ENCODE measurements at places on chromosomes 12 and 14. TPM values are rescaled to one million over a fixed set of nuclear protein-coding genes. Genes with fewer than 3 reads are reported as not detected.

DNA sequence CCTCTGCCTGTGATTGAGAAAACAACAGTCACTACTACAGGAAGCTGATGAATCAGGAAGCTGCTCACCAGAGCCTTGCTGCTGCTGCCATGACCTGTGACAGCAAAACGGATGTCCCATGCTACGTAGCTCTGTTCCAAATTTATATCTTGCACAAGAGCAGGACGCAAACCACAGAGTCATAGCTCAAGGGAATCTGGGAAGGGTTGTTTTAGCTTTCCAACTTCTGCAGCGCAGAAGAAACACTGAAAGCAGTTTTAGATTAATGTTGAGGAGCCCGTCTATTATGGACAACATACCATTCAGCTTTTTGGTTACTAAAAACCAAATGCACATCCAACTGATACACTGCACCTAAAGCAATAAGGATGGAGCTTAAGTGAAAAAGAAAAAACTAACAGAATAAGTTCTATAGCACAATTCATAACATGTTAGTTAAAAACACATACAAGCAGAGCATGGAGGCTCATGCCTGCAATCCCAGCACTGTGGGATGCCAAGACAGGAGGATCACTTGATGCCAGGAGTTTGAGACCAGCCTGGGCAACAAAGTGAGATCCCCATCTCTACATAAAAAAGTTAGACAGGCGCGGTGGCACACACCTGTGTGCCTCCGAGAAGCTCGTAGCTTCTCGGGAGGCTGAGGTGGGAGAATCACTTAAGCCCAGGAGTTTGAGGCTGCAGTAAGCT is 1.7 kb upstream of the ANKRD33 start:
- DNase-seq, result peak; percentile 90

- peak; percentile 17 for DNase-seq
Observed at GRCh38 chr14:25050269-25051150, 563 bp upstream of the STXBP6 start.

KRT7 gene
- total RNA-seq, result 2.3 TPM

E2F7 gene
- total RNA-seq, result 0.10 TPM

GRCh38 chr12:53102883-53103807 is at the start of gene SOAT2:
Gene SOAT2, plus strand, starts transcription at chr12:53103486. Its CDS starts 92 bp downstream, at chr12:53103578.
- DNase-seq, result no peak

NGB gene
- total RNA-seq, result not detected

GRCh38 chr14:66247662-66248193 is 238.4 kb upstream of the CCDC196 start:
- DNase-seq, result no peak

DNA sequence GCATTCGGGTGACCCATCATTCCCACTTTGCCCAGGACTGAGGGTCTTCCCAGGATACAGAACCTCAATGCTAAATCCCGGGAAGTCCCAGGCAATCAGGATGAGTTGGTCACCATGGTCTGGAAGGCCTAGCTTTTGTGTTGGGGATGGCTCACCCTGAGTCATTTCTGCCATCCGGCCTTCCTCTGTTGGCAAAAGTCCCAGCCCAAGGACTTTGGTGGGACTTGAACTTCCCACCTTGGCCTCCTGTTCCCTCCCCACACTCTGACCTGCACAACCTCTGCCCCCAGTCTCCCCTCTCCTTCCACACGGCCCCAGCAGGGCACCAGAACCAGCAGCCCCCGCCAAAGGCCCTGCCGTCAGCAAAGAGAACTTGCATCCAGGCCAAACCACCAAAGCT is 24.6 kb upstream of the NCOR2 start:
- no peak for DNase-seq

EIF2S3B gene
- 0.18 TPM for total RNA-seq

DNA sequence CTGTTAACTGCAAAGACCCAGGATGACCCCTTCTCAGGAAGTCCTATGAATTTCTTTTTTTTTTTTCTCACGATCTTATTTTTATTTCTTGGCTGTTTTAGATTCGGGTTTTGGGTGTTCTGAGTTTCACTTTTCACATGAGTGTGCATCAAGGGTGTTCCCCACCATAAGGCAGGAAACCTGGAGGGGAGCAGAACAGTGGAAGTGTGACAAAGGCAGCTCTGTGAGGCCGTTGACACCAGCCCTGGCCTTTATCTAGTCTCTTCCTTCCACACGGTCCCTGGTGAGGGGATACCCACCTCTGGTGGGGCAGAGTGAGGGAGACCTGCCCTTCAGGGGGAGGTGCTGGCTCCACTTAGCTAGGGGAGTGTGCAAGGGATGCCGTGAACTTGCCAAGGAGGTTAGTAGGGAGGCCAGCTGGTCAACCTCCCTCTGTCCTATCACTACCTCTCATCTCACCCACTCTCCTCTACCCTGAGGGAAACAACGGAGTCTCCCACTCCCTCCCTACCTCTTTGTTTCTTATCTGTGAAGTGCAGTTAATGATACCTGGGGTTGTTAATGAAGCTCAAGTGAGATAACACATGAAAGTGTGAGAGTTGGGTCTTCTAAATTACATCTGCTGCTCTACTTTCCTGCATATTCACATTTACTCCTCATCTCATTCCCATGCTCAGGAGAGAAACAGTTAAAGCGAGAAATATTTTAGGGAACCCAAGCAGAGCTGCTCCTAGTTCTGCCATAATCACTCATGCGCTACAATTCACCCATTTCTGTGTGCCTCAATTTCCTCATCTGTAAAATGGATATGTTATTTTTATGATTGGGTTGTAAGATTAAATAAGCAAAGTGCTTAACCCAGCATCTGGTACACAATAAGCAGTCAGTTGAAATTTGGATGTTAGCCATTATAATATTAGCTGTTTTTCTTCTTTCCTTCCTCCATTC is 4.4 kb upstream of the GALNT6 start:
- no peak for DNase-seq

- no peak for DNase-seq
Observed at GRCh38 chr12:75457191-75457590, 23.4 kb upstream of the GLIPR1 start.

DNA sequence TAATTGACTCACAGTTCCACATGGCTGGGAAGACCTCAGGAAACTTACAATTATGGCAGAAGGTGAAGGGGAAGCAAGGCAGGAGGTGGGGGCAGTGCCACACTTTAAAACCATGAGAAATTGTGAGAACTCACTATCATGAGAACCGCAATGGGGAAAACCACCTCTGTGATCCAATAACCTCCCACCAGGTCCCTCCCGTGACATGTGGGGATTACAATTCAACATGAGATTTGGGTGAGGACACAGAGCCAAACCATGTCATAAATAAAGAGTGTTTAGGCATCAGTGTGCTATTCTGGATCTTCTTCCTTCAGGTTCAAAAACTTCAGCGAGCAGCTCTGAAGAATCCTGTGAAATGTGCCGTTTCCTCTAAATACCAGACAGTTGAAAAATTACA is 9.7 kb downstream of the DDX47 start:
- no peak for DNase-seq

DNA sequence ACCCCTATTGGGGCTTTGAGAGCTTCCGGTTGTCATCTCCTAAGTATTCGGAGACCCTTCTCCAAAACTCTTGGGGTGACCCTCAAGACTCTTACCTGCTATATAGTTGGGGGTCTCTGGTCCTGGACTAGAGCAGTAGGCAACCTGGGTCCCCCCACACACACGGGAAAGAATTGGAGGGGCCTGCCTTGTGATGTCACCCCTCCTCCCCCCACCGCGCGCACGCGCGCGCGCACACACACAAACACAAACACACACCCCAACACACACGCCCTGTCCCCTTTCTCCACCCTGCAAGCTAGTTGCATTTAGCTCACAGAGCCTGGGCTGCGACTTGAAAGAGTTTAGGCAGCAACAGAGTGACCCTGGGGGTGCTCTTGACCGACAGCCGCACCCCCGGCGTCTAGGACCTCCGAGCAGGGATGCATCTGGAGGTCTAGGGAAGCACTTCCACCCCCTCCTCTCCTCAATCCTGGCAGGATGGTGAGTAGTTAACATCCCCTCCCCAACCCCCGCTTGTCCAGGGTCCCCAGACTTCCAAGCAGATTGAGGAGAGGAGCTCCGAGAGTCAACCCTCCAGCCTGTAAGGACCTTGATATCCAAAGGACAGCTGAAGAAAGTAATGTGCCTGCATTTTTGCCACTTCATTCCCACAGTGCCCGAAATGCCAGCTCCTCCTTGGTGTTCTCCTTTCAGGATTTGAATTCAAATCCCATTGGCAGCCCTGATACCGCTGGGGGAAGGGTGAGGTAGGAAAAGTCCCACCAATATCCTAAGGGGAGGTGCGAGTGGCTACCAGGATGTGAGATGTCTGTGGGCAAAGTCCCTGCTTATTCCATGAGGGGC is 1.4 kb upstream of the DNAJC14 start:
- DNase-seq, result peak; percentile 77

DNA sequence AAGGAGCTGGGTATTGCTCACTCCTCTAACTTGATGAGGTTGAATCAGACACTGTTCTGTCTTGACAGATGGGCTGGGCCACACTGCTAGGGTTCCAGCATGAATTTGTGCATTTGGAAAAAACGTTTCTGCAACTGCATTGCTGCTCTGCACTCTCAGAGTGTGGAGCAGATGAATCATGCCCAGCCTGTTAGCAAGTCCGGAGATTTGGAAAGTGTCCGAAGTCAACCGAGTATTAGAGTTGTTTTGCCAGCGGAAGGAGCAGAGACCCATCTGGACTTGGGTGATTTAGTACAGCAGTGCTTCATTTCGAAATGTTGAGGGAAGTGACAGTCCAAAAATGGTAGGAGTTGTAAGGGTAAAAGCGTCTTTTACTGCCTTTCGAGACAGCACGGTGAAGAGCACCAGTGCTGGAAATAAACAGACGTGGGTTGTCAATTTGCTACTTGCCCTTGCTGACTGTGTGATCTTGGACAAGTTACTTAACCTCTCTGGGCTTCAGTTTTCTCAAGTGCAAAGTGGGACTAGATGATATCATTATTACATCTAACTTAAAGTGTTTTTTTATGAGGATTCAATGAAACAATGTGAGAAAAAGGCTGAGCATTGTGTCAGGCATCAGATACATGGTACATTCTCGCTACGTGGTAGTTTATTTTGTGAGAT is 139.5 kb downstream of the CHST11 start:
- peak; percentile 41 for DNase-seq

DIO2 gene
- 3.7 TPM for total RNA-seq

DNA sequence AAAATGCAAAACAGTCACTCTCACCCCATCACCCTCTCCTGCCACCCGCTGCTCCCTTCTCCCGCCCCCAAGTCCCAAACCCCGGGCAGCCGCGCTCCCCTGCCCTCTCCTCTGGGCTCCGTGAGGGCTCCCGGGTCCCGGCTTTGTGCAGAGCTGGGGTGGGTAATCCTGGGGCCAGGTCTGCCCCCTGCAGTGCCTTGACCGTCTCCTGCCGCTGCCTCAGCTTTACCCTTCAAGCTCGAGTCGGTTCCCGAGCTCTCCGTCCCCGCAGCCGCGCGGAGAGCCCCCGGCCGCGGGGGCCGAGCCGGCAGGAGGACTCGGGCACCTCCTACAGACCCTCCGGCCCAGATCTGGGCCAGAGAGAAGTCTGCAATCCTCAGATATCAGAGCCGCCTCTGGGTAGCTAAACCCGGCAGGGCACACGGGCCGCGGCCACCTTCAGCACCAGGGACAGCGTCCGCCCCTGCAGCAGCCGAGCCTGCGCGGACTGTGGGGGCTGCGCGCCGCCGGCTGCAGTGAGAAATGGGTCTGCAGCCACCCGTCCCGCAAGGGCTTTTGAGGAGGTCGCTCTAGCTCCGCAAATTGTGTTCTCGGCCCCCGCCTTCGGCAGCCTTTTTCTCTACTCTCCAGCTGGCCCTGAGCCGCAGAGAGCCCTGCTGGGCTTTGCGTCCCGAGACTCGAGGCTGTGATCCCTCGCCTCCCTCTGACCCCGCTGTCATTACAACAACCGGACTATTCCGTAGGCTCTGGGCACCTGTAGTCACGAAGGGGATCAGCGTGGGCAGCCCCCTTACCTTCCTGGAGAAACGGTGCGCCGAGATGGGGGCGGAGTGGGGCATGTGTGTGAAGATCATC is 1.2 kb downstream of the PRMT8 start:
- peak; percentile 69 for DNase-seq

DNA sequence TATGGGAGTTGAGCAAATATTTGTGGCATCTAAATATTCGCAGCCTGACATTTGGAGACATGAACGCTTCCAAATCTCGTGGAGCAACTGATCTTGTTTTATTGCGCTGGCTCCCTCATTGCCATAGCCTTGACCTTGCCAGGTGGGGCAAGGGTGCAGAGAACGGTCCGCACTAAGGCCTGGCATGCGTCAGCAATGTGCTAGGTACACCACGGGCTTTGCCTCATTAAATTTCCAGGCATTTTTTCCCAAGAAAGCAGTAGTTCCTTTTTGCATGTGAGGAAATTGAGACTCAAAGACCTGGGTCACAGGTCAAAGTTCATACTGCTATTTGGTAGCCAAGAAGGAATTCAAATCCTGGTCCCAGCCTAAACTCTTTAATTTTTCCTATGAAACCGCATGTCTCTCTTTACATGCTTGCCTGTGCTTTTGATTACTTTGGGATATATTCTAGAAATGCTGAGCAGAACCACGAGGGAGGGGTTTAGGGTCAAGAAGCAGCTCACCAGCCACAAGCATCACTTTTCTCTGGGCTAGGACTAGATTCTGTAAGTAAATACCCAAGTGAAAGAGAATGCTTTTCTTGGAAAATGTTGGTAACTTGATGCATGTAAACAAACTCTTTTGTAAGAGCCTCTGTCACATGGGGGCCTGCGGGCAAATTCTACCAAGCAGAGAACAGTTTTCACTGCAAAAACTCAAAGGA is 891.6 kb downstream of the VRK1 start:
- DNase-seq, result no peak

- DNase-seq, result peak; percentile 61
Observed at GRCh38 chr12:54596526-54596946, 8.1 kb upstream of the PPP1R1A start.

- no peak for DNase-seq
Observed at GRCh38 chr12:95809000-95809680, 18.6 kb upstream of the NTN4 start.

GRCh38 chr12:62006076-62006732 is 254.0 kb upstream of the USP15 start:
- DNase-seq, result no peak

DNA sequence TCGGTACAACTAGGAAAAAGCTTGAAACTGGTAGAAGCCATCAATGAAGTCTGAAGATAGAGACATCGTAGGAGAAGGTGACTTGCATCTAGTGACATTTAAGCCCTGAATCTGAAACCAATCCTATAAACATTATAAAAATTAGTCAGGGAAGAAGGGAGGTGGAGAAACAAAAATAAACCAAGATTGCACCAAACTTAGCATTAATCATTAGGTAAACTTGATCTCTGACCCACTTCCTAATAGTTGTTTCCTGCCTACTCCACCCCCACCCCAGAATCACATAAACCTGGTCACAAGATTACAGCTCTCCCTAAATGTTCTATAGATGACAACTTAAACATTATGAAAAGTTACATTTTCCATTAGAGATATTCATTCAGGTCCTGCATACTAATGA is 40.4 kb downstream of the TSPAN19 start:
- no peak for DNase-seq

Data from heart right ventricle (tissue), 16 donors.